ENCODE measurements at places on chromosomes 7 and 10. TPM values are rescaled to one million over a fixed set of nuclear protein-coding genes. Genes with fewer than 3 reads are reported as not detected.

Gene NOC3L
- total RNA-seq: 18.1 TPM

Gene GPR26
- not detected for total RNA-seq

Gene SH2D4B
- total RNA-seq: 0.26 TPM

Gene PTPN12
- 94.9 TPM for total RNA-seq

Gene ACTR3C
- total RNA-seq: 4.5 TPM

Gene SKAP2
- 44.2 TPM for total RNA-seq

Gene ITIH2
- total RNA-seq: not detected

Gene SLC26A3
- 8.7 TPM for total RNA-seq

Gene TRIM74
- not detected for total RNA-seq

Gene GRM3
- not detected for total RNA-seq

Gene KCNMA1
- total RNA-seq: 146 TPM

Gene RPP30
- total RNA-seq: 26.4 TPM

Gene DOCK1
- 55.8 TPM for total RNA-seq

Gene SAP25
- 0.92 TPM for total RNA-seq

Gene GLCCI1
- total RNA-seq: 3.9 TPM

Gene ZPBP
- total RNA-seq: not detected

Gene TFR2
- 0.17 TPM for total RNA-seq

Gene PLEKHS1
- not detected for total RNA-seq

Gene CFAP69
- 8.6 TPM for total RNA-seq

Data from esophagus muscularis mucosa (tissue), 4 donors.